ENCODE measurements at places on chromosomes 11 and 22.

- DNase-seq: no peak
These were observed 1.2 kb upstream of the FCHSD2 start for GRCh38 chr11:73143126-73143838.

- DNase-seq: no peak
These were observed 20.1 kb upstream of the NARS2 start for GRCh38 chr11:78594814-78595213.

- no peak for DNase-seq
These were observed 18.5 kb downstream of the TRIM5 start for GRCh38 chr11:5666402-5666793.

DNA sequence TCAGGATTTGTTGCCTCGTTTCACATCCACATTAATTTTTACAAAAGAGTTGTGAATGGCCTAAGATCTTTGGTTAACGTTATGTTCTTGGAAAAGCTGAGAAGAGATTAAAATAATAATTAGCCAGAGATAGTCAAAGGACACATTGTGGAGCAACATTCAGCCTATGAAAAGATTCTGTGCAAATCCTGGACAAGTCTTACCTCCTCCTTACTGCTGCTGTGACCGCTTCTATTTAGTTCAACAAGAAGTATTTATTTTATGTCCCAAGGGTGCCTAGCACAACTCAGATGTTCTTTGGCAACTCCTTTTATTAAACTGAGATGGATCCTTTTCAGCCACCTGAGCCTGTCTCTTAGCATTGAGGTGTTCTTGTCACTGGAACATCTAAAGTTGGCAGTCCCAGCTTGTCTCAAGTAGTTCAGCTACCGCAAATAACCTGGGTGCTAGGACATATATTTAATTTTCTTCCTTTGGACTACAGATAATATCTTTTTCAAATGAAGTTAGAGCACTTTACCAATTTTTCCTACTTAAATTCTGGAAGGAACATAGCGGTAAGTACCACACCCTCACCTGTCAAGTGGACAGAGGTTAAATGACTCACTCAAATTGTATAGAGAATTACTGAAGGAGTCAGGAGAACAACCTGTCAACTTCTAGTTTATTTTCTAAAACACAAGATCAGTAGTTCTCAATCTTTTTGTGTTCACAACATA is 80.5 kb upstream of the CHRM4 start:
- DNase-seq: no peak

- DNase-seq: no peak
These were observed 509.9 kb upstream of the B3GAT1 start for GRCh38 chr11:134921938-134922337.

DNA sequence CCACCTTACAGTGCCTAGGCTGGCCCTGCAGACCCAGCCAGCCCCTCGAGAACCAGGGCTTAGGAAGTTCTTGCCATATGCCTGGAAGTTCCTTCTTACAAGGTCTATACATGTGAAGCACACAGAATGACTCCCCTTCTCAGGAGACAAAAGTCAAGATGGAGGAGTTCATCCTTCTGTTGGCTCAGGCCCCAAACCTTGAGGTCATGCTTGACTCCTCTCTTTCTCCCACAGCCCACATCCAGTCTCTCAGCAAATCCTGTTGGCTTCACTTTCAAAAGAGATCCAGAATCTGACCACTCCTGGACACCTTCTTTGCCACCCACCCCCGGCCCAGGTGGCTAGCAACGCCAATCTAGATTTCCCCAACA is 1.7 kb upstream of the CD248 start:
- DNase-seq: no peak

DNA sequence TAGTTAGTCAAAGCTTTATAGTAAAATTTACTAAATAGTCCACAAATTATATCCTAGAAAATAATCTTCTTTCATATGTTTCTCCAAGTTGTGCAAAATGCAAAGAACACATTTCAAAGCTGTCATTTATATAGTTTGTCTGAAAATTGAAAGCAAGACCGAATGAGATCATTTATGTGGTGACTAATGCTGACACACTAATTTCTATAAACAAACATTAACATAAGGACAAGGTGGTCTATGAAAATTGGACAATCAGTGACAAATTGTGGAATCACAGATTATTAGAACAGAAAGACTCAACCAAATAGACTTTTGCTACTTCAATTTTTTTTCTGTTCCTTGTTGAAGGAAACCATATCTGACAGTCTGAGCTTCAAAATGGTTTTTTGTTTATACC is 1056.1 kb downstream of the LRRC4C start:
- DNase-seq: no peak
